Esophagus muscularis mucosa (tissue), 4 donors: ENCODE measurements at places on chromosomes 13 and 19. TPM values are rescaled to one million over a fixed set of nuclear protein-coding genes. Genes with fewer than 3 reads are reported as not detected.

LILRA1 gene
- total RNA-seq, result 0.23 TPM

DNA sequence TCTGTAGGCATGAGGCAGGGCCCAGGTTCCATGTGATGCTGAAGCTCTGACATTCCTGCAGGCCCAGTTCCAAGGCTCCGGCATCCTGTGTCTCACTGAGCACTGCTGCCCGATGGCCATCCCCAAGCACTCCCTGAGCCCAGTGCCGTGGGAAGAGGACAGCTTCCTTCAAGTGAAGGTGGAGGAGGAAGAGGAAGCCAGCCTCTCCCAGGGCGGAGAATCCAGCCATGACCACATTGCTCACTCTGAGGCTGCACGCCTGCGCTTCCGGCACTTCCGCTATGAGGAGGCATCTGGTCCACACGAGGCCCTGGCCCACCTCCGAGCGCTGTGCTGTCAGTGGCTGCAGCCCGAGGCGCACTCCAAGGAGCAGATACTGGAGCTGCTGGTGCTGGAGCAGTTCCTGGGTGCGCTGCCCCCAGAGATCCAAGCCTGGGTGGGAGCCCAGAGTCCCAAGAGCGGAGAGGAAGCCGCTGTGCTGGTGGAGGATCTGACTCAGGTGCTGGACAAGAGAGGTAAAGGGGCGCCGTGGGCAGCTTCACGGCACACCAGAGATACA, 8.0 kb downstream of the ZSCAN22 start:
- H3K27ac ChIP-seq, result no peak overlapping the region
- H3K27me3 ChIP-seq, result no peaks in the 10 kb centered on the region
- H3K4me3 ChIP-seq, result no peak overlapping the region
- no peak for DNase-seq
- no peaks in the 10 kb centered on the region for H3K4me1 ChIP-seq

CYP4F8 gene
- not detected for total RNA-seq

DNA sequence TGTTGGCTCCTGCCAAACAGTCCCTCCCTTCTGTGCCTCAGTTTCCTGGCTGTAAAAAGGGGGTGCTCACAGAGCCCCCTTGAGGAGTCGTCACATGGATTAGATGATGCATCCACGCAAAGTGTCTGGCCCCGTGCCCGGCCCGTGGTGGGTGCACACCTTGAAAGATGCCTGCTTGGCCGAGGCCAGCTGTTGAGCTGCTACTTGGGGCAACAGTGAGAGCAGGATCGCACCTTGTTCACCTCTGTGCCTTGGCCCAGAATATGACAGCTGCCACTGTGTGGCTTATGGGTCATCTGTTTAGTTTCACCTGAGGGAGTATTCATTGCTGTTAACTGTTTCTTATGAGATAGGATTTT, 17.7 kb downstream of the CRTC1 start:
- H3K4me1 ChIP-seq, result peaks cover 49% of the 10 kb centered on the region
- peak overlapping the region; percentile 74 for H3K27ac ChIP-seq
- DNase-seq, result no peak

SERTAD3 gene
- total RNA-seq, result 36.7 TPM

KIR3DL1 gene
- total RNA-seq, result not detected

DNA sequence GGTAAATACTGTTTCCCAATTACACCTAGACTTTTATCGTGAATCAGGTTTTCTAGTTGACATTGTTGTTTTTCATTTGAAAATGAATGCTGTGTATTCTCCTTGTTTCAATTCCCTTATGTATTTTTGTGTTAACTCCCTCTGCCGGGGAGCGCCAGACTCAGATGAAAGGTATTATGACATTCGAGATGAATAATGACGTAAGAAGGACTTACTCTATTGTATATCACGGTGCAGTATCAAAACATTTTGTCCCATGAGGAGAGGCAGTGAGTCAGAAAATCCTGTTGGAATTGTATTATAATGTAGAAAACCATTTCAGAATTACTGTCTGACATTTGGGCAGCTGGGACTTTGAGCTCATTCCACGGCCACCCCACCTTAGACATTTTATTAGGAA, 61.6 kb downstream of the LRCH1 start:
- no peaks in the 10 kb centered on the region for H3K36me3 ChIP-seq
- H3K4me1 ChIP-seq, result peaks cover 72% of the 10 kb centered on the region
- H3K4me3 ChIP-seq, result no peak overlapping the region
- DNase-seq, result no peak
- H3K27ac ChIP-seq, result peak overlapping the region; percentile 78

DBP gene
- total RNA-seq, result 5.2 TPM

ZNF229 gene
- total RNA-seq, result 4.1 TPM

FOXA3 gene
- not detected for total RNA-seq

GRCh38 chr13:97198753-97199152, 23.4 kb upstream of the MBNL2 start:
- no peaks in the 10 kb centered on the region for H3K36me3 ChIP-seq
- H3K4me3 ChIP-seq, result no peak overlapping the region
- H3K4me1 ChIP-seq, result no peaks in the 10 kb centered on the region
- no peak overlapping the region for H3K27ac ChIP-seq
- no peak for DNase-seq

CABP5 gene
- total RNA-seq, result not detected

GRCh38 chr13:26498656-26499601, 58.6 kb upstream of the WASF3 start:
- H3K4me1 ChIP-seq, result peaks cover 9% of the 10 kb centered on the region
- H3K4me3 ChIP-seq, result no peak overlapping the region
- H3K27me3 ChIP-seq, result peaks cover 3% of the 10 kb centered on the region
- no peak overlapping the region for H3K27ac ChIP-seq
- no peak for DNase-seq

DNA sequence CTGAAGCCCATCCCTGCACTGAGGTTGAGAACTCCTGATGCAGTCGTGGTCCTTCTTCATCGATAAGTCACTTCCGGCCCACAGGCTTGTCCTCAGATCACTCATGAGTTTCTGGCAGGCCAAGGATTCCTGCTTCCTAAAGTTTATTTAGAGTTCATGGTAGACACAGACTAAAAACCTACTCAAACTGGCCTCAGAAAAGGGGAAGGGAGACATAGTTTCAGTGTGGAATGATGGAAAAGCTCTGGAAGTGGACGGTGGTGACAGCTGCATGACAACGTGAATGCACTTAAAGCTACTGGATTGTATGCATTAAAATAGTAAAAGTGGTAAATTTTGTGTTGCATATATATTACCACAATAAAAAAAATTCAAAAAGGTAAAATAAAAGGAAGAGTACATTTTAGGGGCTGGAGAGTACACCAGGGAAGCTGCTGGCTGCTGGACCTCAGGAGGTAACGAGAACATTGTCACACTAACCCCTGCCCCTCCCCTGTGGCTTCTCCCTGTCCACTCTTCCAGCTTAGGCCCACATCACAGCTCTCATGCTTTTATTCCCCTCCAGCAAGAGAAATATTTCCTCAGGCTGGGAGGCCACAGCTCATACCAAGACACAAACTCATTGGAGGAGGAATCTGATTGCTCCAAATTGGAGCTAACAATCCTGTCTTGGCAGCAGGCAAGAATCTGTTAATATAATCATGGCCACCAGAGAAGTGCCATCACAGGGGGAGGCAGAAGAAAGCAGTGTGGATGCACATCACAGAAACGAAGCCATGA, 741.0 kb downstream of the UQCRFS1 start:
- H3K4me1 ChIP-seq, result no peaks in the 10 kb centered on the region
- H3K36me3 ChIP-seq, result no peaks in the 10 kb centered on the region
- DNase-seq, result no peak

DNA sequence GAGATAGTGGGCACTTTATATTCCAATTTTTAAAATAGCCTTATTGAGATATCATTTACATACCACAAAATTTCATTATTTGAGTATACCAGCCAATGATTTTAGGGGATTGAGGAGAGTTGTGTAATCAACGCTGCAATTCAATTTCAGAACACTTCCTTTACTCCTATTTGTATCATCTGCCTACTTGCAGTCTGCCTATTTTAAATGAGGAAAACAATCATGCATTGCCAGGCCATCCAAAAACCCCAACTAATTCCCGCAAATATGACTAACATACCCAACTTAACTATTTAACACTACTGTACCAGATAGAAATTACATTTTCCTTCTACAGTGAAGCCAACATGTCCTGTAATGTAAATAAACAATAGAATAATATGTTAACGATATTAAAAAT, 26.7 kb downstream of the CAB39L start:
- no peaks in the 10 kb centered on the region for H3K36me3 ChIP-seq
- no peaks in the 10 kb centered on the region for H3K4me1 ChIP-seq
- H3K27me3 ChIP-seq, result no peaks in the 10 kb centered on the region
- H3K27ac ChIP-seq, result no peak overlapping the region
- no peak for DNase-seq
- H3K4me3 ChIP-seq, result no peak overlapping the region

NLRP5 gene
- total RNA-seq, result not detected

GRCh38 chr13:109706015-109706715, 80.2 kb downstream of the IRS2 start:
- DNase-seq, result no peak
- no peaks in the 10 kb centered on the region for H3K4me1 ChIP-seq
- H3K27me3 ChIP-seq, result no peaks in the 10 kb centered on the region
- H3K36me3 ChIP-seq, result no peaks in the 10 kb centered on the region
- no peak overlapping the region for H3K27ac ChIP-seq

- H3K36me3 ChIP-seq, result no peaks in the 10 kb centered on the region
- peaks cover 52% of the 10 kb centered on the region for H3K4me1 ChIP-seq
- no peak overlapping the region for H3K27ac ChIP-seq
- peak; percentile 29 for DNase-seq
These were observed 4.4 kb downstream of the ZIC2 start for GRCh38 chr13:99985886-99986527.

TMEM59L gene
- total RNA-seq, result 2.8 TPM

GRCh38 chr13:84896128-84896527, 903.1 kb downstream of the SLITRK6 start:
- H3K27me3 ChIP-seq, result no peaks in the 10 kb centered on the region
- no peak for DNase-seq
- H3K4me3 ChIP-seq, result no peak overlapping the region
- H3K27ac ChIP-seq, result no peak overlapping the region

- peaks cover 21% of the 10 kb centered on the region for H3K4me1 ChIP-seq
- no peaks in the 10 kb centered on the region for H3K27me3 ChIP-seq
- peaks cover 8% of the 10 kb centered on the region for H3K36me3 ChIP-seq
These were observed 13.0 kb downstream of the RBM26 start for GRCh38 chr13:79392882-79393563.

GRCh38 chr13:56561327-56561726, 579.4 kb upstream of the PRR20A start:
- H3K4me3 ChIP-seq, result no peak overlapping the region
- no peaks in the 10 kb centered on the region for H3K27me3 ChIP-seq
- no peaks in the 10 kb centered on the region for H3K36me3 ChIP-seq
- no peaks in the 10 kb centered on the region for H3K4me1 ChIP-seq
- DNase-seq, result no peak
- H3K27ac ChIP-seq, result no peak overlapping the region

GRCh38 chr19:18274781-18275356, 617 bp upstream of the IQCN start:
- DNase-seq, result peak; percentile 95
- no peaks in the 10 kb centered on the region for H3K27me3 ChIP-seq
- H3K36me3 ChIP-seq, result peaks cover 9% of the 10 kb centered on the region
- H3K4me1 ChIP-seq, result peaks cover 45% of the 10 kb centered on the region
- H3K4me3 ChIP-seq, result peak overlapping the region; percentile 24

DNA sequence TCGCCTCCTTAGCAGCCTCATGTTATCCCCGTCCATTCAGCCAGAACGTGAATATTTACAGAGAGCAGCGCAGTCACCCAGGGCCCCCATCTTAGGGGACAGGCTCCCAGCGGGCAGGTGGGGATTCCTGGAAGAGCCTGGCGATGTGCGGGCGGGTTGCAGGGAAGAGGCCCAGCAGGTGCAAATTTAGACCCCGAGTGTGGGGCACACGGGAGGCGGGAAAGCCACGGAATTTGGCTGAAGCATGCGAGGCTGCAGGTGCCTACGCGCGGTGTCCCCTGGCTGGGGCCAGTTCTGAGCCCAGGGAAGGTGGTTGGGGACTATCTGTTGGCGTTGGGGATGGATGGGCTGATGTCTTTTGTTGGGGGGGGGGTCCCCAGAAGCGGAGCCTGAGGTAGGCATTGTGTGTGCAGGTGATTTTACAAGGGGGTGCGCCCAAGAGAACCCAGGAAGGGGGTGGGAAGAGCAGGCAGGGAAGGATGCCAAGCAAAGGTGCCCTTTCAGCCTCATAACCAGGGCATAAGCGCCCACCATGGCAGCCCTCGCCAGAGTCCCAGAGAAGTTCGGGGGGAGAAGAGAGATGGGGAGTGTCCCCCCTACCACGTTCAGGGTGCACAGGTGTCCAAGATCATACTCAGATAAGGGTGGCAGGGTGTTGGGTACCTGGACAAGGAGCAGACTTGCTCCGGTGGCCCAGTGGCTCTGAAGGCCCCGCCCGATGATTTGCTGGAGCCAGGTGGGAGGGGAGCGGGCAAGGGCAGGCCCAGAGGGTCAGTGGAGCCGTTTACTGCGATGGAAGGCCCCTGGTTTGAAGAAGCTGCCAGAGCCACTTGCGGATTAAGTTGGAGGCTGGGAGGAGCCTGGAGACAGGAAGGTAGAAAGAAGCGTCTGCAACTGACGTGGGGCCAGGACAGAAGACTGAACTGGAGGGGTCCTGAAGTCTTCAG, 1.2 kb downstream of the TPGS1 start:
- H3K27me3 ChIP-seq, result no peaks in the 10 kb centered on the region
- H3K4me1 ChIP-seq, result peaks cover 36% of the 10 kb centered on the region
- H3K27ac ChIP-seq, result peak overlapping the region; percentile 91
- H3K36me3 ChIP-seq, result peaks cover 10% of the 10 kb centered on the region

DNA sequence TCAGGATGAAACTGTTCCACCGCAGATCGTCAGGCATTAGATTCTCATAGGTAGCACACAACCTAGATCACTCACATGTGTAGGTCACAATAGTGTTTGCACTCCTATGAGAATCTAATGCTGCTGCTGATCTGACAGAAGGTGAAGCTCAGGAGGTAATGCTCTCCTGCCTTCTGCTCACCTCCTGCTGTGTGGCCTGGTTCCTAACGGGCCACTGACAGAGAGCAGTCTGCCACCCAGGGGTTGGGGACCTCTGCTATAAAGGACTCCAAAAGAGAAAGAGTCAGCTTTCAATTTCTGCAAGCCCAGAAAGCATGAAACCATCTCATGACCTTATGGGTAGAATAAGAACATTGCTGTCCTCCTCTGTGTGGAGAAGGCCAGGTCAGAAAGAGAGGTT, 43.5 kb upstream of the PCCA start:
- H3K27ac ChIP-seq, result no peak overlapping the region
- no peaks in the 10 kb centered on the region for H3K27me3 ChIP-seq
- no peak overlapping the region for H3K4me3 ChIP-seq
- no peaks in the 10 kb centered on the region for H3K36me3 ChIP-seq
- H3K4me1 ChIP-seq, result no peaks in the 10 kb centered on the region
- peak; percentile 74 for DNase-seq

TSC22D1 gene
- total RNA-seq, result 263 TPM

TTYH1 gene
- total RNA-seq, result 0.83 TPM

ADAMTSL5 gene
- total RNA-seq, result 5.9 TPM

VSTM1 gene
- not detected for total RNA-seq

GRCh38 chr13:59425211-59425741, 738.5 kb downstream of the DIAPH3 start:
- H3K4me1 ChIP-seq, result peaks cover 26% of the 10 kb centered on the region
- no peaks in the 10 kb centered on the region for H3K27me3 ChIP-seq
- no peak overlapping the region for H3K4me3 ChIP-seq
- DNase-seq, result no peak
- no peak overlapping the region for H3K27ac ChIP-seq
